ENCODE measurements at places on chromosomes 16 and 17.

GRCh38 chr17:46001390-46002310 lies 2.6 kb downstream of the STH start:
- DNase-seq: no peak

DNA sequence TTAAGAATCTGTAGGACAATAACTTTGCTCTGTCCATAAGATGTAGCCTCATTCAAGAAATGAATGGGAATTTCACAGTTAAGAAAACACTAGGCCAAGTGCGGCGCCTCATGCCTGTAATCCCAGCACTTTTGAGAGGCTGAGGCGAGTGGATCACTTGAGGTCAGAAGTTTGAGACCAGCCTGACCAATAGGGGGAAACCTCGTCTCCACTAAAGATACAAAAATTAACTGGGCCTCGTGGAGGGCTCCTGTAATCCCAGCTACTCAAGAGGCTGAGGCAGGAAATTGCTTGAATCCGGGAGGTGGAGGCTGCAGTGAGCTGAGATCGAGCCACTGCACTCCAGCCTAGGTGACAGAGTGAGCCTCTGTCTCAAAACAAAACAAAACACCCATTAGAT lies 19.9 kb upstream of the RSL1D1 start:
- no peak for DNase-seq

DNA sequence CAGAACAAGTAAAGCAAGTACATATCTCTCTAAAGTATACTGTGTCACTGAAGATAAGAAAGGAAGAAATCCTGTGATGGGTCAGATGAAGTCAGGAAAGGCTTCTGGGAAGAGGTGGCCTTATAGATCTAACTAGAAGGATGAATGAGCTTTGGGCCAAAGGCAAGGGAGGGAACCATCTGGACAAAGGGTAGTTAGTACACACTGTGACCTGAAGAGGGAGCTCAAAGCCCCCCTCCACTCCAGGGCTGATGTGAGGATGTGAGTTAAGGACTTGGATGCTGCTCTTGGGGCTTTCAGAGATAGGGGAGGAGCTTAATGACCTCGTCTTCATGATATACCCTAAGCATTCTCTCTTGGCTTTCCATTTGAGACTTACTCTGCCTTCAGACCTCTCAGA lies 185.3 kb upstream of the CACNG3 start:
- no peak for DNase-seq

- DNase-seq: no peak
Observed at GRCh38 chr17:40451420-40451819, 8.2 kb downstream of the IGFBP4 start.

DNA sequence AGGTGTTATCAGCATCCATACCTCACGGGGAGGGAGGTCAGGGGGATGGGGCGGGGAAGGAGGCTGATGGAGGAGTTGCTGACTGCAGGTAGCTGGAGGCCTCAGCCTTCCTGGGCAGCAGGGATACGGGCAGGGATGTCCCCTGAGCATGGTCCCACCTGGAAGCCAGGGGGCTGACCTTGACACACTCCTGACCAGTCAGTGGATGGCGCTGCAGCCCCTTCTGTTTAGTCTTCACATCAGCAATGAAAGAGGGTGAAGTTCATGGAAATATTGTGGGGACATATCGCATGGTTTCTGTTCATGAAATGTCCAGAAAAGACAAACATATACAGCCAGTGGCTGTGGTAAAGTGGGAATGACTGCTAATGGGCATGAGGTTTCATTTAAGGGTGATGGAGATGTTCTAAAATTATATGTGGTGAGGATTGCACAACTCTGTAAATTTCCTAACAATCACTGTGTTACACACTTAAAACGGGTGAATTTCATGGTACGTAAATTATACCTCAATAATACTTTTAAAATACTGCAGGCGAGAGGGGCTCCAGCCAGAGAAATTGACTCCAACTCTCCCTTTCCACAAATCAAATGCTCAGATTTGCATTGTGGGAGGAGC lies 489.6 kb downstream of the CDH13 start:
- DNase-seq: no peak

DNA sequence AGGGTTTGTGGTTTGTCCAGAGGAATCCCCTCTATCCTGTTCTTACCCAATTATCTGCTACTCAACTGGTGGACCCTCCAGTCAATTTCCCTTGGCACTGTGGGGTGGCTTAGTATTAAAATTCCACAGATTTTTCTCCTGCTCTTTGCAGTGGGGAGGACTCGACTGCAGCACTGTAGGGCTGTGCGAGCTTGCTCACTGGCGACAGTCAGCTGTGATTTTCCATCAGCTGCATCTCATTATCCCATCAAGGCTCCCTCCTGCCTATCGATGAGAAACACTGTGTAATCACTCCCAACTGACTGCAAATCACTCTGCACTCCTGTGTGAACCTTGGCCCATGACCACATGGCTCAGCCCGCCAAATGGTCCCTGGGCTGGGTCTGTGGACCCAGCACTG lies 90.5 kb upstream of the MAF start:
- DNase-seq: no peak
